Fibroblast of skin of scalp (primary cell): ENCODE measurements at places on chromosomes 3 and 15.

- DNase-seq = no peak
Observed at GRCh38 chr15:35998663-35999602, 453.0 kb upstream of the DPH6 start.

DNA sequence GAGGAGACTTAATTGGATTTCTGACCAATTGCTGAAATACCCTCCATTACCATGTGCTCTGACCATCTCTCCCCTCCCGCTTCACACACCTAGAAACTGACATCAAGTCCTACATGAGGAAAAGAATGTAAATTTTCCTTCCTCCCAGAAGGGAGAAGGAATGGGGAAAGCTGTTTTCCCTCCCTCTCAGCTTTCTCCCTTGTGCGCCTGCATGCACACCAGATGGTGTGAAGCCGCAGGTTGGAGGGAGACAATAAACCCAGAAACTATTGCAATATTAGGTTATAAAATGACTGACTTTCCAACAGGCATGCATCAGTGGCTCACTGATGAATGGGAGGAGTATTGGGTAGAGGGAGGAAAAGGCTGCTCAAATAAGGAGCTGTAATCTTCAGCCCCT, 50.9 kb downstream of the MB21D2 start:
- no peak for DNase-seq

DNA sequence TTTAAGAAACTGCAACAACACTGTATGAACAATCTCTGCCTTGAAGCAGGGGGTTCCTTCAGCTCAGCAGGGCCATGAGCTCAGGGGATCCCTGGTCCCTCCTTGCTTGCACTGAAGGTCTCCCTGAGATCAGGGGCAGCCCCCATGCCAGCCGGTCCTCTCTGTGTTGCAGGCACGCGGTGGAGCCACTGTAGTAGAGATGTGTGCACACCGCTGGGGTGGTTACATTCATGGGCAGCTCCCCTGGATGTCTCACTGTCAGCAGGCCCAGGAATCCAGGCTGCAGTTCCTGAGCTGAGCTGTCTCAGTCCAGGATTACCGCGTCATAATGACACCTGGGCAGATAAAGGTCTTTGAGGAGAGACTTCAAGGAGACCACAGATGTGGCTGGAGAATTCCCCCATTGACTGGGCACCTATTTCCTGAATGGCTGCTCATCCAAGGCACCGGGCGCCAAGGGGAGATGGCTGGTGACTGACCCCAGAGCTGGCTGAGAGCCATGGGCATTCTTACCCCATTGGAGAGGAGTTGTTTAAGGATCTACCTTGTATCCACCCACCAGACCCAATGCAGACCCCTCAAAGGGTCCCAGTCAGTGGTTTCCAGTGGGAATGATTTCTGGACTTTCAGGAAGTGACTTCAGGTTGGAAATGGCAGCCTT, 10.4 kb upstream of the KLF13 start:
- DNase-seq = no peak

GRCh38 chr3:149258298-149258697, 36.7 kb upstream of the CP start:
- DNase-seq = peak; percentile 30

- peak; percentile 58 for DNase-seq
Observed at GRCh38 chr3:81684751-81685395, 76.6 kb downstream of the GBE1 start.

DNA sequence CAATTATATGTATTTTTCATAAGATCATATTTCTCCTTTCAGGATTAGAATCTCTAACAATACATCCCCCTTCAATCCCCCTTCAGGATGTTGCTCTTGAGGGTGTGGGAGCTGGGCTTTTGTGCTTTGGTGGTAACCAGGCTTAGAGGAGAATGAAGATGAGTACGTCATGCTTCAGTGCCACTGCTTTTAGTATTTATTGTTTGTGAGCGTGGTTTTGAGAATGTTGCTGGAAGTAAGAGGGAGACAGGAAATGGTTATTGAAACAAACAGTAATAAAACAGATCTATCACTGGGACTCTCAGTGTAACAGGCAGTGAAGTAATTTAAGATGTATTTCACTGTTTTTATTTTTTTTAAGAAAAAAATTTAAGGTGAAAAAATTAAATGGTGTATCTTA, 35.3 kb downstream of the GBE1 start:
- peak; percentile 41 for DNase-seq

DNA sequence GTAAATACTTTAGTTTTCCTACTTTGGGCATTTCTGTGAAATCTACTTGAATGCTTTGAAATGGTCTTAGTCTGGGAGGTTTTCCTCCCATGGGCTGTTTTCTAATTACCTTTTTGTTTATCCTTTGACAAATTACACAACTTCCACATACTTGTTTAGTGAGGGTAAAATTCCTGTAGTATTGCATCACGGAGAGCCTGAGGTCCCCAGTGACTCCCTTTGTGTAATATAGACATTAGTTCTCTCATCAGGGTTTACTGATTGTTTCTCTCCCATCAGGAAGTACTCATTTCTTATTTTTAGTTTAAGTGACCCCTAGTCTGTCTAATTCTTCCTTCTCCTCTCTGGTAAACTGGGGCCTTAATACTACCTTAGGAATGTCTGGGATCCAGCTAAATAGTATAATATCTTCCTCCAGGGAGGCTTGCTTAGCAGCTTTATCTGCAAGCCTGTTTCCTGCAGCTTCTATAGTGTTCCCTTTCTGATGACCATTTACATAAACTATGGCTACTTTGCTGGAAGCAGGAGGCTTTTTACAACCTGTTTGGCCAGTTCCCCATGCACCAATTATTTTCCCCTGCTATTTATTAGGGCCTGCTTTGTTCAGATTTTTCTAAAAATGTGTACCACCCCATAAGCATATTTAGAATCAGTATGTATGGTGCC, 87.2 kb upstream of the XCR1 start:
- peak; percentile 75 for DNase-seq

- DNase-seq = no peak
Observed at GRCh38 chr3:72515281-72515680, 333.0 kb downstream of the SHQ1 start.

DNA sequence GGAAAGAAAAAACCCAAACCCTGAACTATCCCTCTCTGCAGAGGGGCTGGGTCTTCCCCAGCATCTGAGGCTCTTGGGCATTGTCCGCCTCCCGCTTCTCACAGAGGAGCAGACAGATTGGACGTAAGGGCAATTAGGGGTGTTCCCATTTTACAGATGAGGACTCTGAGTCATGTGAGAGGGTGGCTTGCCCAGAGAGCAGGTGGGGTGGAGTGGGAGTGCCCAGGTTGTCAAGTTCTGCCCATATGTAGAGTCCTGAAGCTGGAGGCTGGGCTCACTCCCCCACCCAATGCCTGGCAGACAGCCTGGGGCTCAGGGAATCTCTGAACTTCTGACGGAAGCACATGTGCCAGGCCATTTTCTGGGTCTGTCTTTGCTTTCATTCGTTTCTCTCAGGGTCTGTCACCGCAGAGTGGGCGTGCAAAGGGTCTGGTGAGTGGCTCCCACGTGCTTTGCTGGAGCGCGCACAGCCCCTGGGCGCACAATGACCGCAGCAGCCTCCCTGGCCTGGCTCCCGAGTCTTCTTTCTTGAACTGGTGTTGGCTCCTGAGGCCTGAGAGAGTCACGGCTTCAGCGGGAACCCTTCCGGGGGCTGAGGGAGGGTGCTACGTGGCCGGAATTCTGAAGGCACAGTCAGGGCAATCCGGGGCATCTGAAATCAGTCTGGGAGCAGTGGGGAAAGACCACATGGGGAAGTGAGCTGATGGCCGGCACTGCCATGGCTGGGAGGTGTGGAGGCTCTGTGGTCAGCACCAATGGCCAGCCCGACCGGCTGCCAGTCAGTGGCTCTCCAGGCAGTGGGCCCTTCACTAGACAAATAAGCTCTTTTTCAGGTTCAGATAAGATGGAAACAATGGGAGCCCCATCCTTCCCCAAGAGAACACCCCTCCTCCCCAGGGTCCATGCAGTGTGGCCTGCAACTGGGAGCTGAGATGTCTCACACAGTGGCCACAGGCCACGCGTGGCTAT, 1.1 kb upstream of the TRPM1 start:
- DNase-seq = no peak

- no peak for DNase-seq
Observed at GRCh38 chr15:61169904-61170695, 59.0 kb downstream of the RORA start.

- no peak for DNase-seq
Observed at GRCh38 chr3:127137113-127137512, 55.8 kb upstream of the PRR23E start.

DNA sequence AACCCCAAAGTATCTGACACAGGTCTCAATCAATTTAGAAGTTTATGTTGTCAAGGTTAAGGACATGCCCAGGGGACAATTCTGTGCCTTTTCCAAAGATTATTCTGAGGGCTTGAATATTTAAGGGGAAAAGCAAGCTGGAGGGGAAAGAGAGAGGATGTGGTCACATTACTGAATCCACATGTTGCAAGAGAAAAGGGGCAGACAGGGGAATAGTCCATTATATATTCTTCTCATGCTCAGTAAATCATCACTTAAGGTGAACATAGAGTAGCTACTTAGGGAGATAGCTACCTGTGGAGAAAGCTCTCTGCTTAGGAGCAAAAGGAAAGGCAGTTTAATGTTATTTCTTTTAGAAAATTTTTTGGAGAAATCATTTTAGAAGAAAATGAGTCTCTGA, 751.6 kb downstream of the SI start:
- DNase-seq = no peak

DNA sequence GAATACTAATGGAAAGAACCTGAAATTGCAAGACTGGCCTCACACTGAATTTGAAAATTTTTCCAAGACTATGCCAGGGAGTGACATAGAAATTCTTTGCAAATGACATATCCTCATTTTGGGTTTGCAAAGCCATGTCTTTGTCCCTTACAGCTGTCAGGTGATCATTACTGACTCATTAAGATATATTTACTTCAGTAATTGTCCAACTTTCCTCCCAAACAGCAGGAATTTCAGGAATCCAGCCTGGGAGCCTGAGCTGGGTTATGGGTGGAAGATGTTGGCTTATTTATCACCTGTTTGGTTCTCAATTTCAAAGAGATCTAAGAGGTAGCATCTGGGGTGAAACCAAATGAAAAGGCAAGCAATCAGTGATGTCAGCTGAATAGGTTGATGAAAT, 111.6 kb upstream of the ACP3 start:
- no peak for DNase-seq

DNA sequence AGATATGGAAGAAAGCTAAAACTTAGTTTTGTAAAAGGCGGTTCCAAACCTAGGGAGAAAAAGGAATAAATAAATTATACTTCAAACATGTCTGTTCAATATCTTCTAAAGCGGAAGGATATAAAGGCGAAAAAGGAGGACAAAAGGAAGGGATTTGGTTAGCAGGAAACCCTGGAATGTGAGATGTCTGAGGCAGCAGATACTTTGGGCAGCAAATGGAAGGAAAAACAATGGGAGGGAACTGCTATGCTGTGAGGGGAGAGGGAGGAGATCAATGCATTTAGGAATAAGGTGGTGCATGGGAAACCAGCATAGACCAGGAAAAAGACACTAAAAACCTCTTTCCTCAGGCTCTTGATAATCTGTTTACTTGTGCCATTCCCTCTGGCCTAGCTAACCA, 120.8 kb downstream of the DNAH12 start:
- no peak for DNase-seq

- DNase-seq = peak; percentile 78
Observed at GRCh38 chr3:170572665-170573253, 13.1 kb downstream of the SLC7A14 start.

GRCh38 chr15:33145447-33145846, 49.1 kb downstream of the FMN1 start:
- no peak for DNase-seq

- no peak for DNase-seq
Observed at GRCh38 chr3:156587760-156588069, 32.8 kb upstream of the SSR3 start.

DNA sequence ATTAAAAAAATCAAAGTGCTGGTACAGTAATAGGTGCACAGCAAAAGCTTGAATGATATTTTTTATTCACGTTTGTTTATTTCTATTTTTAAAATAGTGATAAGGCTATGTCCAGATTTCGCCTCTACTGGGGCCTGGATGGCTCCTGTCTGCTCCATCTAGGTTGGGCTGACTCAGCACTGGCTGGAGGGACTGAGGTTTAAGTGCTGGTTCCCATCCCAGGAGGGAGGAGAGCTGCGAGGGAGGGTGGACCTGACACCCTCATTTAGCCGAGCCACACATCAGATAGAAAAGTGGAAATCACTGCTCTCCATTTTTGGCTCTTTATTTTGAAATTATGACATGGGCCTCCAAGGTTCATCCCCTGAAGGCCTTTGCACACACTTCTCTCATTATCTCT, 95.4 kb upstream of the AGBL1 start:
- no peak for DNase-seq

GRCh38 chr3:56989169-56989976, 71.1 kb upstream of the SPATA12 start:
- no peak for DNase-seq

DNA sequence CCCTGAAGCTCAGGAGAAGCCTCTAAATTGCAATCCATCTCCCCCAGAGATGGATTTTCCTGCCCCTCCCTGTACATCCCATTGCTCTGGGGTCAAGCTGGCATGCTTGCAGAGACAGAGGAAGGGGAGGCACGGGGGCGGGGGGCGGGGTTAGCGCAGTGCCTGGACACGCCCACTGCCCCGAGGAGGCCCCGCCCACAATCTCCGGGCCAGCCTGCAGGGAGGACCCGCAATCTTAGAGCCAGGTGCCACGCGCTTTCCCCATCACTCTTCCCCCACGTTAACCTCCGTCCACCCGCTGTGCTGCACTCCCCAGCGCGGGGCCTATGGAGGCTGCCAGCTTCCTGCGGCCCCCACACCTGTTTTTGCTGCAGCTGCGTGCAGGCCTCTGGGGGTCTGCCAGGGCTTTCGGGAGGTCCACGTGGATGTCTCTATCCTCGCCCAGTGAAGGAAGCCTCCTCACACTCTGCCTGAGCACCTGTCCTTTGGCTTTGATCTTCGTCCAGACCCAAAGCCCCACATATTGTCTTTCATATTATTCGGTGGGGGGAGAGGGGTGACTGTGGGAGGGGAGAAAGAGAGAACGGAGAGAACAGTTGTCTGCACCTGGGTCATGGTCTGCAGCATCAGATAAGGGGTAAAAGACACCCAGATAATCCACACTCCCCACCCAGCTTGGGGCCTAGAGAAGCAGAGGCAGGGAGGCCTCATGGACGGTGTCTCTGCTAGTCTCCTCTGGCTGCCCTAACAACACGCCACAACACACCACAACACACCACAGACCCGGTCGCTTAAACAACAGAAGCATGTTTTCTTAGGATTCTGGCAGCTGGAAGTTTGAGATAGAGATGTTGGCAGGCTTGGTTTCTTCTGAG, 118.0 kb upstream of the MEF2A start:
- DNase-seq = no peak

DNA sequence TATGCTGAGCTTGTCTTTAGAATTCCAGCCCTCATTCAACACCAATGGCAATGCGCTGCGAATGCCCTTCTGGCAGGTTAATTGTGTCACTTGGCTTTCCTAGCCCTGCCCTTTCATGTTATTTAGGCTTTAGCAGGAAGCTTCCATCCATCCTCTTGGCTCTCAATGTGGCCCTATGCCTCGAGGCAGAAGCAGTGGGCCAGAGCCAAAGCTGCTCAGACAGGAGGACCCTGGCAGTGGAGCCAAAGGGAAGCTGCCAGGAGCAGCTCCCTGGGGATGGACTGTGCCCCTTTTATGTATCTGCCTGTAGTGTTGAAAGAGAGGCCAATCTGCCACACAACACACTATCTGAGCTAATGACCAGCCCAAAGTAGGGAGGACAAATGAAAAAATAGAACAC, 376.4 kb downstream of the CTNNB1 start:
- DNase-seq = no peak

GRCh38 chr15:94700211-94700610, 468.9 kb downstream of the MCTP2 start:
- DNase-seq = no peak

GRCh38 chr3:10228248-10228950, 19.9 kb upstream of the TATDN2 start:
- no peak for DNase-seq
